COR-L47 (cell line): ENCODE measurements at places on chromosomes 6 and 20.
A peak's percentile ranks its signal among the peaks of the same experiment; 100 is the strongest.

DNA sequence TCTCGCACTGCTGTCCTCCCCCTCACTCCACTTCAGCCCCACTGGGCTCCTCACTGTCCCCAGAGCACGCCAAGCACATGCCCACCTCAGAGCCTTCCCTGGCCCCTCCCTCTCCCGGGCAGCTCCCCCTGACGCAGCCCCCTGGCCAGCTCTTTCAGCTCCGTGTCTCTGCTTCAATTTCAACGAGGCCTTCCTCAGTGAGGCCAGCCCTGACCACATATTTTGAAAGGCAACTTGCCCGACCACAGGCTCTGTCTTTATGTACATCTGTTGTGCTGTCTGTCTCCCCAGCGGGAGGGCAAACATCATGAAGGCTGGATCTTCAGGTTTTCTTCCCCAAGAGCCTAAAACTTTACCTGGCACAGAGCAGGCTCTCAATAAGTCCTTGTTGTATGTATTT, 44.6 kb downstream of the JPH2 start:
- no peak for DNase-seq

DNA sequence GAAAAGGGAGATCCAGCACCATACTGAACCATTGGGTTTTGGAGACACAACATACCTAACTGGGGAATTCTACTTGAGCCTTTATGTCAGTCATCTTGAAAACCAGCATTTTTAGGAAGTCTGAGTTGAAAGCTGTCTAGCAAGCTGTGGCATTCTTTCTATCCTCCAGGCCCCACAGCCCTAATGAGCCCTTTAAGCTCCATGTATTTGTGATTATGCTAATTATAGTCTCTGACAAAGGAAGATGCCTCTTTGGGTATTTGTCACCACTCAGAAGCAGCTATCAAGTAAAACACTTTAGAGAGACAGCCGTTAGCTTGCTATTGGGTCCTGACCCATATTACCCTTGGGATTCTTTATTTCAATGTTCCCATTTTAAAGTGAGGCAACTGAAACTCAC, 159.5 kb upstream of the MANEA start:
- DNase-seq: peak; percentile 4

- no peak for DNase-seq
These were observed 34.2 kb upstream of the MDGA1 start for GRCh38 chr6:37731888-37732287.

- DNase-seq: no peak
These were observed 89.2 kb downstream of the CD164 start for GRCh38 chr6:109292983-109293586.

- no peak for DNase-seq
These were observed 21.5 kb downstream of the LAMA4 start for GRCh38 chr6:112232845-112233256.

DNA sequence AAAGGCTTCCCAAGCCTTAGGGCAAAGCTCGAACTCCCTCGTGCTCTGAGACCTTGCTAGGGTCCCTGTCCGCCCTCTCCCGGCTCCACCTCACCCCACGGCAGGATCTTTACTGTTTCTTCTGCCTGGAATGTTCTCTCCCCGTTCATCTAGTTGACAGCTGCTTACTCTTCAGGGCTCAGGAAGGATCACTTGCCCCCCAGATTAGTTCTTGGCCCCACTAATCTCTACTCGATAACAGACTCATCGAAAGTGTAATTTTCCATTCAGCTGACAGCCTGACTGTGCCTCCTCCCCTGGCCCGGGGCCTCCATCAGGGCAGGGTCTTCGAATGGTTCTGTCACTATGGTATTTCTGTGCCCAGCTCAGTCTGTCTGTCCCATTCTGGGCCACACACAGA, 3.1 kb downstream of the MAP1LC3A start:
- no peak for DNase-seq

- DNase-seq: no peak
These were observed 58.6 kb downstream of the GFOD1 start for GRCh38 chr6:13428583-13429405.

- no peak for DNase-seq
These were observed 231.1 kb downstream of the HDGFL1 start for GRCh38 chr6:22800451-22800850.

- DNase-seq: no peak
These were observed 511 bp upstream of the CLIC1 start for GRCh38 chr6:31736768-31737314.

GRCh38 chr6:84906514-84906913, 142.1 kb upstream of the TBX18 start:
- no peak for DNase-seq

- no peak for DNase-seq
These were observed 60.1 kb downstream of the PRND start for GRCh38 chr20:4781637-4782377.

DNA sequence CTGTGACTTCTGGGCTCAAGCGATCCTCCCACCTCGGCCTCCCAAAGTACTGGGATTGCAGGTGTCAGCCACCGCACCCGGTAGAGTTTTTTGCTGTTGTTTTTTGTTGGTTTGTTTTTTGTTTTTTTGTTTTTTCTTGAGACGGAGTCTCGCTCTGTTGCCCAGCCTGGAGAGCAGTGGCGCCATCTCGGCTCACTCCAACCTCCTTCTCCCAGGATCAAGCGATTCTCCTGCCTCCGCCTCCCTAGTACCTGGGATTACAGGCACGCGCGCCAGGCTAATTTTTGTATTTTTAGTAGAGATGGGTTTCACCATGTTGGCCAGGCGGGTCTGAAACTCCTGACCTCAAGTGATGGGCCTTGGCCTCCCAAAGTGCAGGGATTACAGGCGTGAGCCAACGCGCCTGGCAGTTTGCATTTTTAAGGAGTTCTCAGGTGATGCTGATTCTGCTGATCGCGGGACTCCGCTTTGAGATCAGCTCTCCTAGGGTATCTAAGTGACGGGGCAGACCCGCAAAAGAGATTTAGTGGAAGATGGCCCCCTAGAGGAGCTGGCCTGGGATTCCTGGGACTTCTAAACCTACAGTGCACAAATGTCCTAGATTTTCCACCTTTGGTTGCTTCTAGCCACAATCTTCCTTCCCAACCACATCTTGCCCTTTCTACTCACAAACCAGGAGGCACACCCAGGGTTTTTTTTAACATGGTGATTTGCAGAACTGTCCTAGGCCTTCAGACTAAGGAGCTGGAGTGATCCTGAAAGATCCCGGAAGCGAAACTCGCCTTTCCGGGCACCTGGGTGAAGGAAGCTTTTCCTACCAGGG, 45.2 kb downstream of the DPPA5 start:
- peak; percentile 37 for DNase-seq

DNA sequence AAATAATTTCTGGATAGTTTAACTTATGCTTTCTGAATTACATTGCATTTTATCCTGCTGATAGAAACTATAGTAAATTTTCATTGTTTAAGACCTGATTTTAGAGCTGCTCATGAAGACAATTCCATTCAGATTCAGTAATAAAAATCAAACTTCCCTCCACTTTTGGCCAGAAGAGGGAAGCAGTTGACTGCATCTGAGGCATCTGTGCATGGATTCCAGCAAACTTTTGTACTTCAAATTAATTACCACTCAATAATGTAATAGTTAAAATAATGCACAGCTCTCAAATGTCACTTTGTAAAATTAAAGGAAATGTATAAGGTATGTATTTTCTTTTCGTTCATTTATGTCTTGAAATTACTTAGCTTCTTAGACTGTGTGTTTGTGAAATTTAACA, 64.2 kb upstream of the SLC35B3 start:
- peak; percentile 11 for DNase-seq

DNA sequence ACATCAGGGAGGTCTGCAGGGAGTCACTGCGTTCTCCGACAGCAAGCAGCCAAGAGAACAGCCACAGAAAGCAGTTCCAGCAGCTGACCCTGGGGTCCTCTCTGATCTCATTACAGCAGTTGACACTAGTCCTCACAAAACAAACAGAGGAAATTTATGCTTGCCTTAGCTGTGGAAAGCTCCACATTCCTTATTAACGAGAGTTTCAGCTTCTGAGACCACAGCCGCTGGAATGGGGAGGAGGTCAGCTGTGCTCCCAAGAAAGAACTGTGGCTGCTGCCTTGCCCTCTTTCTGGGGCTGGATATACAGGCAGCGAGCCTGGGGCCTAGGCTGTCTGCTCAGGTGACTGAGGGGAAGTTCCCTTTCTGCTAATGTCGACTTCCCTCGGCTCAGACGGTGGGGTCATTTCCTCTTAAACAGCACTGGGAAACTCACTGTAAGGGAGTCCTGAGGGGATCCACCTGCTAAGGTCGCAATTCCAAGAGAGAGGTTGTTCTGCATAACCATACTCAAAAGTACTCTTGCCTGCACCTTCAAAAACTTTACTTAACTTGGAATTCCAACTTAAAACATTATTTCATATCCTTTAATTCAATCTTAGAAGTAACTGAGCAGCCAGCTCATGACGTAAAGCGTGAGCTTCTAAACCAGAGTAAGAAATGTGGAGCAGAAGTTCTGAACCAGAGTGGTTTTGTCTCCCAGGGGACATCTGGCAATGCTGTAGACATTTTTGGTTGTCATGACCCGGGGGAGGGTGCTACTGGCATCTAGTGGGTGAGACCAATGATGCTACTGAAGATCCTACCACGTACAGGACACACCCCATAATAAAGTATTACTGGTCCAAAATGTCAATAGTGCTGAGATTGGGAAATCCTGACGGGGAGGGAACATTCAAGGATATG, 80.3 kb downstream of the BACH2 start:
- DNase-seq: no peak

DNA sequence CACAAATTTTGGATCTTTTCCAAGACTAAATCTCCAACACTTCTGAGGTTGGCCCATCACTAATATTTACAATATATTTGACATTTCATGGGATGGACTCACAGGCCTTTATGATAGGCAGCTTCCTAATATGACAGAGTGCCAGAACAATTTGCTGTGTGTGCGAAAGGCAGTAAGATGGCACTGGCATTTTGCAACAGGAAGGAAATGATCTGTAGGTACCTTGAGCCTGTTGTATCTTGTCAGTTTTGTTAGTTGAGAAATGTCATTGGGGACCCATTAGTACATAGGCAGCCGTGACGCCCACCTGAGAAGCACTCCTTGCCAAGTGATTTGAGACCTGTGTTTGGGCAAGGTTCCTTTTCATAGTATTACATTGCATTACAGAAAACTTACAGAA, 153.4 kb upstream of the HEY2 start:
- DNase-seq: no peak

DNA sequence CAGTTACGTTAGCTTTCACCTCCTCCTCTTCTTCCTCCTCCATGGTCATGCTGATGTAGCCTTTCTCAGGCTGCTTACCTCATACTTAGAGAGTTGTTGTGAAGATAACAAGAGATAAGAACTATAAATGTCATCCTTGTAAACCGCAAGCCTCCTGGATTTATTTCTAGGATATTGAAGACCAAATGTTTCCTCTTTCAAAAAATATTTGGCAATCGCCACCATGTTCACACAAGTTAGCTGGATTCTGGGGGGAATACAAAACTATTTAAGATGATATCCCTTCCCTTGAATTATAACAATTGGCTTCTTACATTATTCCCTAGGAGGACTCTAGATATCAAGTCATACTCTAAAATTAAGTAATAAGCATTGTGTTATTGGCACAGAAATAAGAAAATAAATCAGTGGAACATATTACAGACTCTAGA, 99.8 kb upstream of the PLEKHG1 start:
- DNase-seq: no peak

GRCh38 chr6:121335087-121336008, 1.1 kb upstream of the TBC1D32 start:
- no peak for DNase-seq

- DNase-seq: no peak
These were observed 5.1 kb downstream of the LAMA5 start for GRCh38 chr20:62361799-62362589.

DNA sequence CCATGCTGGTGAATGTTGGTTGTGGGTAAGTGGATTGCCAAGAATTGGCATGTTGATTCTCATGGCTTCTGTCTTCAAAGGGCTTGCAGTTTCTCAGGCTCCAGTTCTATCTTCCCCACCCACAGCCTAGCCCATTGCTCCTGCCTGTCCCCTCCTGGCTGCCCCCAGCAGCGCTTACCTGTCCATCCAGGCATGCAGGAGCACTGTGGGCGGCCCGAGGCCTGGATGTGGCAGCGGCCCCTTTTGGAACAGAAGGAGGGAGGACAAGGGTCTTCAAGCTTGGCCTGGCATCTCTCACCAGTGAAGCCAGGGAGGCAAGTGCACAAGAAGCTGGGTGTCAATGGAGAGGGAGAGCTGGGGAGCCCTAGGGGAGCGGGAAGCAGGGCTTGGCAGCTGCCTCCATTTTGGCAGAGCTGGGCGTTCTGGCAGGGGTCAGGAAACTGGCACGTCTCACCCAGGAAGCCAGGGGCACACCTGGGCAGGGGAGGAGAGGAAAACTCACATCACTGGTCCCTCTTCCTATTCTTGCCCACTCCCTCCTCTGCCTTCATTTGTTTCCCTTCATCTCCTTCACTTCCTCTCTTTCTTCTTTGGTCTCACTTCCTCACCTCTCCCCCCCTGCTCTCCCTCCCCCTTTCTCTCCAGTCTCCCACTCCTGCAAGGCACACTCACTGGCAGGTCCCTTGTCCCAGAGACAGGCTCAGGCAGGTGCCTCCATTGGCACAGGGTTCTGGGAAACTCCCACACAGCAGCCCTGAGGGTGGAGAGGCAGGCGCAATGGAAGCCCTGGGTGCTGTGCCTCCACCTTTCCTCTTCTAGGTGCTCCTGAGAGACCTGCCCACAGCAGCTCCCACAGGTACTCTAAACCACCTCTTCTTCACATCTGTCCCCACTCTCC, 1.3 kb downstream of the NOTCH4 start:
- DNase-seq: no peak

DNA sequence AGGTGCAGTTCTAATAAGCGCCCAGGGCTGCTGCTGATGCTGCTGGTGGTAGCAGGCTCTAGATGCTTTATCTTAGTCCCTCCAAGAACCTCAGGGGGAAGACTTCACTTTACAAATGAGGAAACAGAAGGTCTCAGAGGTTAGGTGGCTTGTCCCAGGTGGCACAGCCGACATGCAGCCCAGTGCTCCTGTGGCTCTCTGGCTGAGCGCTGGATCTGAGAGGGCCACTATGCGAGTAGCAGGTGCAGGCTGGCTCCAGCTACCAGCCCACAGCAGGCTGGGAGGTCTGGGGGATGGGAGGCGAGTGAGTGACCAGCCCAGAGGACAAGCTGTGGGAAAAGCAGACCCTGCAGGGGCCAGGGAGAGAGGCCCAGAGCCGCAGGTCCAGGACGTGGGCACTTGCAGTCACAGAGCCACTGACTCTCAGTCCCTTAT, 90.9 kb downstream of the PRND start:
- DNase-seq: no peak
